ENCODE measurements at places on chromosomes 16 and 17. TPM values are rescaled to one million over a fixed set of nuclear protein-coding genes. Genes with fewer than 3 reads are reported as not detected.
A peak's percentile ranks its signal among the peaks of the same experiment; 100 is the strongest.

DNA sequence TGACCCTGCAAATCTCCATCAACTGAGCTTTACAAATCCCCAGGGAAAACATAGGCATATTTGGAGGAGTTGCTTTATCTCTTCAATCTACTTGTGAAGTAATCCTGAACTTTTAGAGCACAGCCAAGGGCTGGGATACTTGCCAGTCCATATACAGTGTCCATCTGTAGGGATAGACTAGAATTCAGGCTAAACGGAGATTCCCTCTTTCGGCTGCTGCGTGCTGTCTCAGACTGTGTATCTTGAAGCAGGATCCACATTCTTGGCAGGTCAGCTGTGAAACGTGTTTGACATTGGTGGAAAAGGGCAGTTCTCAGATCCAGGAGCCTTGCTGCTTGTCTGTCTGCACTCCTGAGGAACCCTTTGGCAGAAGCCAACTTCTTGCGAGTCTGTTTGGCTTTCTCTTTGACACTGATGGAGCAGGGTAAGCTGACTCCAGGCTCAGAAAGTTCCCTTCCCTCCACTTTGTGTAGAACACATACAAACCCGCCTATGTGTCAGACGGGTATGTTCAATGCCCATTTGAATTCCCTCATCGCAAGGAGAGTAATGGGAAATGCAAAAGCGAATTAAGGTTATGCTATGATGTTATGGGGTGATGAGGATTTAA is 221.8 kb downstream of the MAP2K4 start:
- DNase-seq, result peak; percentile 34
- no peaks in the 10 kb centered on the region for H3K4me1 ChIP-seq
- H3K36me3 ChIP-seq, result no peaks in the 10 kb centered on the region
- H3K4me3 ChIP-seq, result no peak overlapping the region
- no peaks in the 10 kb centered on the region for H3K27me3 ChIP-seq
- no peak overlapping the region for H3K27ac ChIP-seq

- no peak overlapping the region for H3K4me3 ChIP-seq
- peaks cover 8% of the 10 kb centered on the region for H3K4me1 ChIP-seq
- peaks cover 90% of the 10 kb centered on the region for H3K27me3 ChIP-seq
- no peak for DNase-seq
- H3K36me3 ChIP-seq, result no peaks in the 10 kb centered on the region
Observed at GRCh38 chr16:23863511-23864422, 28.0 kb downstream of the PRKCB start.

DNA sequence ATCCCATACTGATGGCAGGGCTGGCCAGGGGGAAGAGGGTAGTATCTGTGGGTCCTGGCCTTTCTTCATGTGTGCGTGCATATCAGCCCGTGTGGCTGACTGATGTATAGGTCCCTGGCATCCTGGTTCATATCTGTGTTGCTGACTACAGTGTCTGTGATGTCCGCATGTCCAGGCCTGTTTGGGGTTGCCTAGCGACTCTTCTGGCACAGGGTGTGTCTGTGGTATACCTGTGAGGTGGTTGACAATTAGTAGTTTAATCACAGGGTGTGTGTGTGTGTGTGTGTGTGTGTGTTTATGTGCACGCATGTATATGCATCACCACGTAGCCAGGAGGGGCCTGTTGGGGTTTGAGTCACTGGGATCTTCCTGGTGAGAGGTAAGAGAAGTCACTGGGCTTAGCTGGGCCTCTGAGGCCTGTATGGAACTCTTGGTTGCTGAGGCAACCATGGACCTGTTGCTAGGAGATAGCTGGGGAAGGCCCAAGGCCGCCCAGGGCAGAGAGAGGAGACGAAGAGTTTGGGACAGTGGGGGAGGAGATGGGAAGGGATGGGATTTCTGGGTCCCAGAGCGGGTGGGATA is 603 bp upstream of the TMEM95 start:
- H3K27ac ChIP-seq, result peak overlapping the region; percentile 21
- DNase-seq, result no peak
- H3K27me3 ChIP-seq, result no peaks in the 10 kb centered on the region
- peaks cover 5% of the 10 kb centered on the region for H3K4me1 ChIP-seq
- H3K4me3 ChIP-seq, result no peak overlapping the region

GRCh38 chr16:65774350-65774749 is 592.1 kb upstream of the CDH5 start:
- no peaks in the 10 kb centered on the region for H3K36me3 ChIP-seq
- H3K27ac ChIP-seq, result no peak overlapping the region
- no peaks in the 10 kb centered on the region for H3K27me3 ChIP-seq

DNA sequence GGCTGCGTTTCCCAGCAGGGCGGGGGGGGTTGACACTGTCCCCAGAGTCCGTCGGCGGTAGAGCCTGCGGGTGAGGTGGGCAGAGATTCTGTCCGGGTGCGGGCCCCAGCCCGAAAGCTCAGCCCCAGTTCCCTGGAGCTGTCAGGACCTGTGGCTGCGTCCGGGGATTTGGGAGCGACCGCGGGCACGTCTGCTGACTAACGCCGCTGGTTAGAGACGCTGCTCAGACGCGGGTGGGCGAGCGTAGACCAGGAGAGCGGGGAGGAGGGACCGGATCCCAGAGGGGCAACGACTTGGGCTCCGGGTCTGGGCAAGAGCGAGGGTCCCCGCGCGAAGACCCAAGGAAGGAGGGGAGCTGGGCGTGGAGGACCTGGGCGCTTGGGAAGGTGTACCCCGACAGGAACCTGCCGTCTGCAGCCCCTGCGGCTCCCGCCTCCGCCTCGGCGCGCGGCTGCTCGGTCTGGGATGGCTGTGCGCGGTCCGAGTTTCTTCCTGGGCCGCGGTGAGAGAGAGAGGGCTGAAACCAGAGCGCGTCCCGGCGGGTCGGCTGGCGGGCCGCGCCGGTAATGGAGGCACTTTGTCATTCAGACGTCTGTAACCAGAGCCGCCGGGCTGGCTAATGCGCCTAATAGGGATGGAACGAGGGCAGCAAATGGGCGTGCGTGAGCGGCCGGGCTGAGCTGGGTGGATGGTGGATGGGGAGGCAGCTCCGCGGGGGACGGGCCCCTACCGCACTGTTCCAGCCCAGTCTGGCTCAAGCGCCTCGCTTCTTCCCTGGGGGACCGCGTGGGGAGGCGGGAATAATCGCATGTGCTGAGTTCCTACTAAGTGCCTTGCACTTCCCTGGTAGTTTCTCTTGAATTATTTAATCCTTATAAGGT is 2.3 kb downstream of the NGFR start:
- H3K27me3 ChIP-seq, result peaks cover 65% of the 10 kb centered on the region
- H3K36me3 ChIP-seq, result no peaks in the 10 kb centered on the region
- no peak overlapping the region for H3K27ac ChIP-seq
- peaks cover 5% of the 10 kb centered on the region for H3K4me1 ChIP-seq
- DNase-seq, result peak; percentile 94

- no peaks in the 10 kb centered on the region for H3K4me1 ChIP-seq
- no peak overlapping the region for H3K4me3 ChIP-seq
- DNase-seq, result no peak
- H3K27me3 ChIP-seq, result no peaks in the 10 kb centered on the region
- H3K27ac ChIP-seq, result no peak overlapping the region
Observed at GRCh38 chr17:45031231-45032173, 19.9 kb downstream of the DCAKD start.

DNA sequence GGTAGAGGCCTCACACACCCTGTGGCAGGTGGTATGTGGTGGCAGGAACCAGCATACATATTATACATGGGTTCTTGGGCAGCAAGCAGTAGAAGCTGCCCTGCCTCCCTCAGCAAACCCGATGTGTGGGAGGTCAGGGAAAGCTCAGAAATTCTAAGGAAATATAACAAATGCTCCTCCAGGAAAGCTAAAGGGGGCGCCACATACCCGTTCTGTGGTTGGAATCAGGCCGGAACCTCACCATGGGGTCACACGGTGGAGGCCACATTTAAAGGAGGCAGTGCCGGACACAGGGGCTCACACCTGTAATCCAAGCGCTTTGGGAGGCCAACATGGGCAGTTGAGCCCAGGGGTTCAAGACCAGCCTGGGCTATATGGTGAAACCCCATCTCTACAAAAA is 12.4 kb upstream of the KATNB1 start:
- no peak overlapping the region for H3K27ac ChIP-seq
- H3K4me1 ChIP-seq, result no peaks in the 10 kb centered on the region
- H3K36me3 ChIP-seq, result no peaks in the 10 kb centered on the region
- no peak overlapping the region for H3K4me3 ChIP-seq
- DNase-seq, result peak; percentile 85

- no peaks in the 10 kb centered on the region for H3K4me1 ChIP-seq
- no peaks in the 10 kb centered on the region for H3K27me3 ChIP-seq
- no peaks in the 10 kb centered on the region for H3K36me3 ChIP-seq
- no peak overlapping the region for H3K4me3 ChIP-seq
- H3K27ac ChIP-seq, result no peak overlapping the region
Observed at GRCh38 chr16:50967827-50968612, 183.1 kb downstream of the SALL1 start.

DNA sequence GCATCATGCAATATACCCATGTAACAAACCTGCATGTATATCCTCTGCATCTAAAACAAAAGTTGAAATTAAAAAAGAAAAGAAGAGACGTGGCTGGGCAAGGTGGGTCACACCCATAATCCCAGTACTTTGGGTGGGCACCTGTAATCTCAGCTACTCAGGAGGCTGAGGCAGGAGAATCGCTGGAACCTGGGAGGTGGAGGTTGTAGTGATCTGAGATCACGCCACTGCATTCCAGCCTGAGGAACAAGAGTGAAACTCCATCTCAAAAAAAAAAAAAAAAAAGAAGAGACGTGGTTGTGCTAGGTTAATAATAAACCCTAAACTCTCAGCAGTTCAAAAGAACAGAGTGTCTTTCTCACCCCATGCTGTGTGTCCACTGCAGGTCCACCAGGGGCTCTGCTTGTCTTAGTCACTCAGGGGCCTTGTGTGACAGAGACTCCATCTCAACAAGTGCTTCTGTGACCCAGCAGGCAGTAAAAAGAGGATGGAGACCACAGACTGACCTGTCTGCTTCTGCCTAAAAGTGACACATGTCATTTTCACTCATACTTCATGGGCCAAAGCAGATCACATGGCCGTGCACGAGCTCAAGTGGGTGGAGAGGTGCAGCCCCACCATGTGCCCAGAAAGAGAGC is 22.3 kb upstream of the N4BP1 start:
- no peak overlapping the region for H3K27ac ChIP-seq
- H3K36me3 ChIP-seq, result no peaks in the 10 kb centered on the region
- no peaks in the 10 kb centered on the region for H3K4me1 ChIP-seq
- no peak for DNase-seq
- H3K4me3 ChIP-seq, result no peak overlapping the region
- H3K27me3 ChIP-seq, result no peaks in the 10 kb centered on the region

DNA sequence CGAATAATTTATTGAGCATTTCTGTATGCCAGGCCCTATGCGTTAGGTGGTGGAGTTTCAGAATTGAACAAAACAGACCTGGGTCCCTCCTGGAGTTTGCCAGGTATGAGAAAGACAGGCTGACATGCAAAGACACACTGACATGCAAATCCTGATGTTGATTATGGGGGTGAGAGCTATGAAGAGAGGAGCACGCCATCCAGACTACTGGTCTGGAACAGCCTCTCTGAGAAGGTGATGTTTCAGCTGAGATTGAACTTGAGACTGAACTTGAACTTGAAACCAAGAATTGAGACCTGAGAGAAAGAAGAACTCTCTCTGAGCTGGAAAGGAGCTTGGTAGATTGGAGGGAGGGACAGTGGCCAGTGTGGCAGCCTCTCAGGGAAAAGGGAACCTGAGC is 14.2 kb upstream of the CACNG4 start:
- peaks cover 4% of the 10 kb centered on the region for H3K27me3 ChIP-seq
- peaks cover 4% of the 10 kb centered on the region for H3K4me1 ChIP-seq
- H3K27ac ChIP-seq, result no peak overlapping the region
- H3K4me3 ChIP-seq, result no peak overlapping the region
- DNase-seq, result no peak
- H3K36me3 ChIP-seq, result no peaks in the 10 kb centered on the region

DNA sequence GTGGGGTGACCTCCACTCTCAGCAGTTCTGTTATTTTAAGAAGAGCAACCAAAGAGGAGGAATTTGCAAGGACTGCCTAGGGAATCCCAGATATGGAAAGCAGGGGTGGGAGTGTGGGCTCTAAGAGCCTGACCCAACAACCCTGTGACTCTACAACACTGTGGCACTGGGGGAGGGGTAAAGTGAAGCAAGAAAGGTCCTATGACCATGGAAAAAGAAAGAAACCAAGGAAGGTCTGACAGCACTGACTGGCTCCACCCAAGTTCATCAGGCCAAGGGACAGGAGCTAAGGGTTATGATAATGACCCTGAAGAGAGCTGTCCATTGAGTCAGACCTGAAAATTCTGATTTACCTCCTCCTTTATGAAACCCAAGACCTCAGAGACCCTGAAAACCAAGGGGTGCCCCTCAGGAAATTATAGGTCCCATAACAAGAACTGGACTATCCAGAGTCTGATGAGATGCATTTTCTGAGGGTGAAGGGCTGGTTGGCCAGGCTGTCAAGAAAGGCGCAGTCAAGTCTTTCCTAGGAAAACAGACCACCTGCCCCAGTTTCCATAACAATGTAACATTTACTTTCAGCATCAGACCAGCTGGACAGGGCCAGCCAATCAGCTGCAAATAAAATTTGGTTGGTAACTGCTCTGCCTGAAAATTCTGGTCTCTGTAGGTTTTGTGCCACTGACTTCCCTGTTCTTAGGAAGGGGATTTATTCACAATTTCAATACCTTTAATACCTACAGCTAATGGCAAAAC is 53.8 kb upstream of the MTMR4 start:
- H3K36me3 ChIP-seq, result no peaks in the 10 kb centered on the region
- H3K27me3 ChIP-seq, result no peaks in the 10 kb centered on the region
- DNase-seq, result no peak
- H3K4me3 ChIP-seq, result no peak overlapping the region
- H3K27ac ChIP-seq, result no peak overlapping the region
- no peaks in the 10 kb centered on the region for H3K4me1 ChIP-seq

DNA sequence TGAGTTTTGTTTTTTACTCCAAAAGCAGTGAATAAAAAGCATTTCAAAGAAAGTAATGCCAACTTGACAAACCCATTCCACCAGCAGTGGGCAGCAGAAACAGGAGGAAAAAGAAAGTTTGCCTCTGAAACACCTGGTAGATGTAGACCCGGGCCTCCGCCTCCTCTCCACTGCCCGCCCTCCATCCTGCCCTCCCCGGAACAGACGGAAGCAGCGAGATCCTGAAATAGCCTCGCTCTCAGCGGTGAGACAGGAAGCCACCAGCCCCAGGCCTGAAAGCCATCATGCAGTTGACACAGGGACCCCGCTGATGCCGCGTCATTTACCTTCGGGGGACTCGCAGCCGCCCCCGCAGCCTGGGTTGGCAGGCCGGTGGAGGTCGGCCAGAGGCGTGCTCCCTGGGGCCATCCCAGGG is 67.8 kb downstream of the C16orf78 start:
- peaks cover 5% of the 10 kb centered on the region for H3K4me1 ChIP-seq
- H3K27me3 ChIP-seq, result no peaks in the 10 kb centered on the region
- H3K27ac ChIP-seq, result no peak overlapping the region
- H3K36me3 ChIP-seq, result no peaks in the 10 kb centered on the region

ANKRD40CL gene
- total RNA-seq, result not detected

ITGAX gene
- total RNA-seq, result 0.12 TPM

KRTAP1-1 gene
- total RNA-seq, result not detected

GAST gene
- total RNA-seq, result not detected

MMP28 gene
- not detected for total RNA-seq

KRT27 gene
- total RNA-seq, result not detected

LRRC3C gene
- total RNA-seq, result not detected

Measured in endodermal cell (in vitro differentiated cells).